GM12864 (cell line): ENCODE measurements at places on chromosomes 5 and 9.
A peak's percentile ranks its signal among the peaks of the same experiment; 100 is the strongest.

DNA sequence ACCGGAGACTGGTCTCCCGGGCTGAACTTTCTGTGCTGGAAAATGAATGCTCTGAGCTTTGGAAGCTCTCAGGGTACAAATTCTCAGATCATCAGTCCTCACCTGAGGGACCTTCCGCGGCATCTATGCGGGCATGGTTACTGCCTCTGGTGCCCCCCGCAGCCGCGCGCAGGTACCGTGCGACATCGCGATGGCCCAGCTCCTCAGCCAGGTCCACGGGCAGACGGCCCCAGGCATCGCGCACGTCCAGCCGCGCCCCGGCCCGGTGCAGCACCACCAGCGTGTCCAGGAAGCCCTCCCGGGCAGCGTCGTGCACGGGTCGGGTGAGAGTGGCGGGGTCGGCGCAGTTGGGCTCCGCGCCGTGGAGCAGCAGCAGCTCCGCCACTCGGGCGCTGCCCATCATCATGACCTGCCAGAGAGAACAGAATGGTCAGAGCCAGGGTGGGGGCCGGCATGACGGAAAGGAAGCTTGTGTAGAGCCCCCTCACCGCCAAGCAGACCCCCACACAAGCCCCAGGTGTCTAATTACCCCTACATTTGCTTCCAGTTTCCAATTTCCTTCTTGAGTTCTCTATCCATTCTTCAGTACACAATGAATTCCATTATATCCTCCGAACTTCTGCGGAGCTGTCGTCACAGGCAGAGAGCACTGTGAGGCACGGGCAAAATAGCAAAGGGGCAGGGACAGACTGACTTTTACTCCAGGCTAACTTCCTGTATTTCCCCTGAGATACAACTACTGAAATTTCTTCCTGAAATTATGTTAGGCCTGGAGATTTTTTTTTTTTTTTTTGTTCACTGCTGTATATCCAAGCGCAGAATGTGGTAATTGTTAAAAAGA is 23.2 kb downstream of the CDKN2A start:
- no peak for DNase-seq

DNA sequence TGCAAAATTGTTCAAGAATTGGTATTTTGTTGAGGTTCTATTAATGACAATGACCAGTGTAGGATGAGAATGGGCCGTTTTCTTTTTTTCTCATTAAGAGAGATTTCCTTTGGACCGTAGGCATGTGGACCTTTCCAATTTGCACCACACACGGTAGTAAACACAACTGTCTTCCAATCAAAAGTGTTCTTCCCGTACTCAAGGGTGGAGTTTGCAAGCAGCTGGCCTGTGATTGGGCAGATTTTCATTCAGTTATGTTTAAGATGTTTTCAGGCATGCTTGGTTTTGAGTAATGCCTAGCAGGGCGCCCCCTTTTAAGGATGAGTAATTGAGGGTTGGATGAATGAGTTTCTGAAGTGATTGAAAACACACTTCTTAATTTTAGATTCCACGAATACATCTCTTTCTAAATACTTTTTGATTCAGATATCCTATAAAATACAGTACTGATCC is 2.5 kb downstream of the KDM3B start:
- peak; percentile 60 for DNase-seq

- no peak for DNase-seq
These were observed 425.1 kb downstream of the BNC2 start for GRCh38 chr9:16445141-16445920.

- DNase-seq = no peak
These were observed 63.3 kb upstream of the DAPK1 start for GRCh38 chr9:87434366-87434765.

GRCh38 chr5:54793468-54794134 is 191.8 kb downstream of the ESM1 start:
- no peak for DNase-seq

- DNase-seq = no peak
These were observed 131.7 kb downstream of the DAB2IP start for GRCh38 chr9:121783111-121783510.

- no peak for DNase-seq
These were observed 65.4 kb upstream of the SLC1A1 start for GRCh38 chr9:4424891-4425290.

GRCh38 chr9:135008416-135008815 is 79.1 kb upstream of the OLFM1 start:
- DNase-seq = no peak

- no peak for DNase-seq
These were observed 364.6 kb upstream of the TRPC7 start for GRCh38 chr5:136729901-136730355.

GRCh38 chr9:127866535-127866934 is 10.9 kb downstream of the AK1 start:
- DNase-seq = no peak

DNA sequence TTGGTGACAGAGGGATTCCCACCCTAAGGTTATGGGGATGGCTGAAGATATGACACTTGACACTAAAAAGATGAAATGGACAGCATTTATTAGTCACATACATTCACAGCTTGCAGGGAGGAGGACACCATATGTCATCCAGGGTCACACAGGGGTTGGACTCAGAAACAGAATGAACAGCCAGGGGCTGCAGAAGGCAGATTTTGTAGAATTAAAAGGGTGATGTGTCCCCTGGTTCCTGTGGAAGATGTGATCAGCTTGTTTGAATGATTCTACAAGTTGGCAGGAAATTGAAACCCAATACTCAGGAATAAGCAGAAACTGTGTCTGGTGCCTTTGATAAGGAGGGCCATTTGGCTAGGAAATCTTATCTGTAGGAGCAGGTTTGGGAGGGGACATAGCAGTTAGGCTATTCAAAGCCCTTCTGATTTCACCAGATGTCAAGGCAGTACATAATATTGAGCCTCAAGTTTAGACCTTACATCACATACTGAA is 102.3 kb upstream of the GRIN3A start:
- no peak for DNase-seq

GRCh38 chr5:129243039-129243438 is 148.5 kb downstream of the ISOC1 start:
- no peak for DNase-seq

GRCh38 chr9:113624721-113625120 is 161.2 kb downstream of the RGS3 start:
- no peak for DNase-seq

DNA sequence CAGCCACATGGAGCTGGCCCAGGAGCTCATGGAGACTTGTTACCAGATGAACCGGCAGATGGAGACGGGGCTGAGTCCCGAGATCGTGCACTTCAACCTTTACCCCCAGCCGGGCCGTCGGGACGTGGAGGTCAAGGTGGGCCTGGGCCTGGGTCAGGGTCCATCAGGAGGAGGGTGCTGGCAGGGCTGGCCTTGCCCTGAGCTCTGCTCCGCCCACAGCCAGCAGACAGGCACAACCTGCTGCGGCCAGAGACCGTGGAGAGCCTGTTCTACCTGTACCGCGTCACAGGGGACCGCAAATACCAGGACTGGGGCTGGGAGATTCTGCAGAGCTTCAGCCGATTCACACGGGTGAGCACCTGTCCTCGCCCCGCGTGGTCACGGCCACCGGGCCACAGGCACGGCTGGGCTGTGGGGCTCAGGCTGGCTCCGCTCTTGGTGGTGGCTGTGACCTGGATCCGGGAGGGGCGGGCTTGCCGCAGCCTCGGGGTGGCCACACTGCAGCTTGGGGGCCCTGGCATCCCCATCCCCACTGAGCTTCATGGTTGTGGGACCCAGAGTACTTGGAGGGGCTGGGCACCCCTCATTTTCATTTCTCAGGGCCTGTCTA is 7.1 kb downstream of the DPP7 start:
- DNase-seq = no peak

GRCh38 chr5:58135571-58136335 is 324.1 kb downstream of the PLK2 start:
- no peak for DNase-seq

GRCh38 chr5:31396611-31397295 is 135.1 kb downstream of the DROSHA start:
- DNase-seq = no peak

DNA sequence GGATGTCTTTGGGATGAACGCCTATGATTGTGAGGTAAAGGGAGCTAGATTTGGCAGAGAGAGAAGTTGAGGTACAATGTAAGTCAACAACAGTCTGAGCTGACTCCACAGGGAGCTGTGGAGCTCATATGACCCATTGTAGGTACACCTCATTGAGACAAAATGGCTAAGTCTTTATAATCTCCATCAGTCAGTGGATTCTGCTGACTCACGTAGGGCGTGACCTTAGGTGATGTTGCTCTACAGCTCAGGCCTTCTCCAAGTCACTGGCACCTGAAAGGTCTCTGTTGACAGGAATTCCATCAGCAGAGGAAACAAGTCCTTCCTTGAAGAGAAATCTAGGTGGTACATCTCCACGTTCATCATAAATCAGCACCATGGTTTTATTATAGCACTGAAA is 118.2 kb upstream of the PRR16 start:
- no peak for DNase-seq

GRCh38 chr5:179613460-179614071 is 9.9 kb downstream of the HNRNPH1 start:
- no peak for DNase-seq

DNA sequence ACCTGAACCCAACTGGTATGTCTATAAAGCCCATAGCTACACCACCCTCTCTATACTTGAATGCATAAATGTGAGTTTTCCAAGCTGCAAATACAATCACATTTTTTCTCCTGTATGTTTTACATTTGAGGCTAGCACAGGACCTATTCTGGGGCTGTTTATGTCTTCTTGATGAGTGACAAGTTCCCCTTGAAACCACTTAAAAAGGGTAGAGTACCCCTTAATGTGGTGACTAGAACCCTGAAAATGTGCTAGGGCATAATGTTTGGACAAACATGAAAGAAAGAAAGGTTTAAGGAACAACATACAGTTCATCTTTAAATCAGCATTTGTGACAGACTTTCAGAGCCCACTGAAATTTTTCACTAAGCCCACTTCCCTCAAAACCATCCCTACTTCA is 25.2 kb upstream of the GLIS3 start:
- DNase-seq = no peak

DNA sequence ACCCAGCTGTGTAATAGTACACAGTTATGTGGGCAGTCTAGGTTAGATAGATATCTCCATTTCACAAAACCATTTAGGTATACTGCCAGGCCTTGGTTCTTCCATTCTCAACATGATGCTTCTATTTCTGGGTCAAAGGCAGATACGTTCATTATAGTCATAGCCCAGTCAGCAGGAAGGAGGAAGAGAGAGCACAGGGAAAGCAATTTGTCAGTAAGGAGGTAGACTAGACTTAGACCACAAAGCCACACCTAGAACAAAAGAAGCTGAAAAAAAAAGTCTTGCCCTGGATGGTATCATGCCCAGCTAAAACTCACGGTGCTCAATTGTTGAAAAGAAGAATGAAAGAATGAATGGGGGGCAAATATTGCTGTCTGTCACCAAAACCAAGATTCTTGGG is 7.6 kb downstream of the INVS start:
- no peak for DNase-seq

DNA sequence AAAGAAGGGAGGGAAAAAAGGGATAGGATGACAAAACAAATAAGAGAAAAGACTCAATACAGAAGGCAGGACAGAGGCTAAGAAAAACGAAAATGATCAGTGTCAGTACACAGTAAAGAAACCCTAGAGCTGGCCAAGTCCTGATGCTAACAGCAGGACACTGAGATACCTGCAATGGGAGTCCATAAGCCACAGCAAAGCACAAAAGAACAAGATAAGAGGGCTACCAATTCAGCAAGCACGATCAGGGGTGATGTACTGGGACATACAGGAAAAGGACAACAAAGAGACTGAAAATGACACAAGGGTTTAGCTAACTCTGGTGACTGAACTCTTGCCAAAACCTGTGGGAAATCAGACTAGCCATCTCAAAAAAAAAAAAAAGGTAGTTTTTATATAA is 1072.6 kb upstream of the COX7C start:
- no peak for DNase-seq

GRCh38 chr5:151144275-151144674 is 13.3 kb downstream of the ANXA6 start:
- no peak for DNase-seq

DNA sequence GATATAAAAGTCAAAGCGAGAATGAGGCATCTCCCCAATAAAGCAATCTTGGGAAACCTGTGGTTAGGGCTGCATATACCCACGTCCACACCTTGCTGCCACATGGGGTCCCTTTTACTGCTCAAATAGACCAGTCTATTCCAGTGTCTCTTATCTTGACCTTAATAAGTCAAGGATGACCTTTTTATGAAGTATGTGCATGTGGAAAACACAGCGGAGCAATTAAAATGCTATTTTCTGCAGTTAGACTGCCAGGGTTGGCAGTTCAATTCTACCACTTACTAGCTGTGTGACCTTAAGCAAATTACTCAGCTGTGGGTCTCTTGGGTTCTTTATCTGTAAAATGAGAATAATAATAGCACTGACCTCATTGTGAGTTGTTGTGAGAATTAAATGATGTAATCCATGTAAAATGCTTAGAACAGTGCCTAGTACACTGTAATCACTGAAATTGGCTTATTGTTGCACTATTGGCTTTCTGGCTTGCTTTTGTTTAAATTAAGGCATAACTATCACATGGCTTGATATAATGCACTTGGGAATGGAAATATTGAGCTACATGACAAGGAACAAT is 67.8 kb upstream of the HSPB3 start:
- DNase-seq = no peak

DNA sequence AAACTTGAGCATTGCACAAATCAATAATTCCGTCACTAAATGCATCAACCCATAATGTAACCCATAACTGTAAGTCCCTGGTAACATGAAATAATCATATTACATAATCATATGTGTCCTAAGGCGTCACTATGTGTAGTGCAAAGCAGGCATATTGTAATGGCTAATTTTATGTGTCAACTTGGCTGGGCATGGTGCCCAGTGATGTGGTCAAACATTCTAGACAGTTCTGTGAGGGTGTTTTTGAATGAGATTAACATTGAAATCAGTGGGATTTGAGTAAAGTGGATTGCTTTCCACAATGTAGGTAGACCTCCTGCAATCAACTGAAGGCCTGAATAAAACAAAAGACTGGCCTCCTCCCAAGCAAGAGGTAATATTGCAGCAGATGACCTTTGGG is 794.4 kb upstream of the ACO1 start:
- DNase-seq = no peak

- DNase-seq = no peak
These were observed 83.9 kb upstream of the NIPBL start for GRCh38 chr5:36792560-36793180.

GRCh38 chr9:81599837-81600236 is 89.5 kb downstream of the TLE1 start:
- no peak for DNase-seq

GRCh38 chr5:72252574-72253155 is 67.4 kb downstream of the MRPS27 start:
- no peak for DNase-seq

GRCh38 chr5:34998058-34998789 is 49.5 kb downstream of the AGXT2 start:
- DNase-seq = no peak

GRCh38 chr9:19896161-19896560 is 107.3 kb upstream of the SLC24A2 start:
- no peak for DNase-seq

GRCh38 chr5:146301626-146302025 is 37.0 kb upstream of the POU4F3 start:
- no peak for DNase-seq
